ENCODE measurements at places on chromosomes 6 and 20.

- DNase-seq, result no peak
Measured at GRCh38 chr20:25218492-25218891, 23.0 kb downstream of the ENTPD6 start.

- no peak for DNase-seq
Measured at GRCh38 chr6:45843848-45844521, 171.7 kb downstream of the CLIC5 start.

- no peak for DNase-seq
Measured at GRCh38 chr6:109306733-109307132, 75.5 kb downstream of the CD164 start.

GRCh38 chr6:30156262-30156599 is 4.8 kb downstream of the TRIM10 start:
- no peak for DNase-seq

DNA sequence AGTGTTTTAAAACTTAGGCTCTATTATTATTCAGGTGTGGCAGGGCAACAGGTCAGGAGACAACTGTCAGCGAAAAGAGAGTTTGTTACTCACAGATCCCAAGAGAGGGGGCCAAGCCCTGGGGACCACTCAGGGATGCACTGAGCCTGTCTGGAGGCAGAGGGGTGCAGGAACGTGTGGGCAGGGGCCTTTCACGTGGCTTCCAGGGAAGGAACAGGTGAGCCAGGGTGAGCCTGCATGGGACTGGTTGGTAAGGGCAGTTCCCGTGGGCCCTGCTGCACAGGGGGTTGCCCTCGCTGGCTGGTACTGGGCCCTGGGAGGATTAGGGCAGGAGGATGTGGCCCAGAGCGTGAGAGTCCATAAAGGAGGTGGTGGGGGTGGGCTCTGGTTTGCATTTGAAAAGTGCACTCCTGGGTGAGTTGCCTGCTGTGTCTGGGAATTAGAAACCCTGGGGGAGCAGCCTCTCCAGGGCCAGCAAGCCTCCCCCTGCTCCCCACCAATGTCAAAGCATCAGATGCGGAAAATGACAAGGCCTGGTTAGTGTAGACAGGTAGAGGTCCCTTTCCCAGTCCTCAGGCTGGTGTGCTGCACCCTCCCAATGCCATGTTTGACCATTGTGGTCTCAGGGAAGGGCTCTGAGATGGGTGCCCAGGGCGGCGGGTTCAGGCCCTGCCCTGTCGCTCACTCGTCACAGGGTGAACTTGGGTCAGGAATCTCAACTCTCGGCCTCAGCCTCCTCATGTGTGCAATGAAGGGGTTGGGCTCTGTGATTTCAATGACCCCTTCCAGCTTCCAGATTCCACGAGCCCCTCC is 127.4 kb upstream of the RPS6KA2 start:
- DNase-seq, result no peak

DNA sequence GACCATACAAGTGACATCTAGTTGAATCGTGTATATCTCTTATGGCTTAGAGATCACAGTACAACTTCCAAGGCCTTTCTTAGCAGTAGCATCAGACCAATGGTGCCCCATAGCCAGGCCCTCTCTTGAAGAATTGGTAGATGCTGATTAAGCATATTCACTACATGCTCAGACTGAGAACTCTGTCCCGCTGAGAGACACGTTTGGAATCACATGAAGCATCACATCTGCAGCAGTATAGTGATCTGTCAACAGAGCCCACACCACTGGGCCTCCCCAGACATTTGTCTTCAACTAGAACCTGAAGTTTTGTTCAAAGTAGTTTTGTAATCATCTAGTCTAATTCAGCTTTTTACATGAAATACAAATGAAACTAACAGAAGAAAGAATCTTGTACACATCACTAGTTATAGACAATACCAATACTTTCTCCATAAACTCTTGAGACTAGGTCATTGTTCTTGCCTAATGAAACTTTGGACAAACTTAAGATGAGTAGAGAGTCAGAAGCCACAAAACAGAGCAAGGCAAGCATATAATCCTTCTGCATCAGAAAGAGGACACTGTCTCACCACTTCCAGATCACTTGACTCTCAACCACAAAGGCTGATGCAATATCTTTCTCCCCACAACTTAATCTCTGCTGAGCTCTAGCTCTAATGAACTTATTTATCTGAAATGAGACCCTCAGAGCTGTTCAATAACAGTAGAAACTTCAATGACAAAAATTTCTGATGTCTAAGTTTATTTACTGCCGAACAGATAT is 182.7 kb downstream of the TBX18 start:
- no peak for DNase-seq

- DNase-seq, result no peak
Measured at GRCh38 chr20:62706857-62707256, 1.8 kb upstream of the NTSR1 start.

GRCh38 chr6:14784596-14785492 is 461.0 kb upstream of the JARID2 start:
- no peak for DNase-seq
